ENCODE measurements at places on chromosomes 2 and 18.

DNA sequence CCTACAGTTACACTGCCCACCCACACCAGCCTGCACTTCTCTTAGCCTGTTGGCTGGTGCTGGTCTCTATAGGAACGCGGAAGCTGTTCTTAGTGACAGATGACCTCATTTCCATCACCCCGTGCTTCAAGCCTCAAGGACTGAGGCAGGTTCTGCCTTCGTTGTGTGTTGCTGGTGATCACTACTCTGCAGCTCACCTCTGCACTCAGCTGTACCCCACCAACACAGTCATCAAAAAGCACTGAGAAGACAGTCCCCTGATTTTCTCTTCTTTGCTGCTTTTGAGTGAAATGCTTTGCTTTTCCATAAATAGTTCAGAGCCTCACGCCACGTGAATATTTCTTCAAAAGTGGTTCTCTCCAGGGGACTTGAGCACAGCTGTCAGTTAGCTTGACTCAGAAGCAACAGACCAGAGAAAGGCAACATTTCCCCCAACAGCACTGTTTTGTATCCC is 225.7 kb upstream of the CCDC150 start:
- no peak for DNase-seq

DNA sequence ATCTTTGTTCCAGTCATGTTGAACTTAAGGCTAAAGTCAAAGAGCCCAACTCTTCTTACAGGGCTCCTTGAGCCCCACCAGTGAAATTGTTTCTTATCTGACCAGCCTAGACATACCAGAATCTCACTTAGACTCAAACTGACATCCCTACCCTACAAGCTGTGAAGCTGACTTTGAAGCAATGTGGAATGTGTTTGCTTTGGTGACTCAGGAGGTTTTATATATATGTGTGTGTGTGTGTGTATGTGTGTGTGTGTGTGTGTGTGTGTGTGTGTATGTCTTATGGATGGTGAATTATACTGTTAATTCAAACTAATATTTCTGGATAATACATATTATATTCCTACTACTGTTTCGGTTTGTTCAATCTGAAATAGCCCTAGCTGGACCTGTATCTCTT is 67.3 kb downstream of the CAMKMT start:
- peak; percentile 16 for DNase-seq

- no peak for DNase-seq
Observed at GRCh38 chr18:52311331-52311730, 28.7 kb upstream of the DCC start.

DNA sequence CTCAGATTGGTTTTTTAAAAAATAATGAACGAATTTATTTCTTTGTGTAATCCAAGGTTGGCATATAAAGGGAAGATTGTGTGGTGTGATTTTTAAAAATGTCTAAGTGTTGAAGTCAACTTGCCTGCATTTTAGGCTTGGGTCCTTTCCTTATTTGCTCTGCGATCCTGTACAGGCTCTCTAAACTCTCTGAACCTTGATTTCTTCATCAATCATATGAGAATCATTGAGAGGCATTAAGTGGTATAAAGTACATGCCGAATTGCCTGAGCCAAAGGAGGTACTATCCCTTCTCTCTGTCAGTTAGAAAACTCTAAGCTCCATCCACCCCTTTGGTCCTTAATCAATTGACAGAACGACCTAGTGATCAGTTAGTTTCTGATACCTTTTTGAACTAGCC is 440.4 kb upstream of the MEX3C start:
- DNase-seq = no peak

DNA sequence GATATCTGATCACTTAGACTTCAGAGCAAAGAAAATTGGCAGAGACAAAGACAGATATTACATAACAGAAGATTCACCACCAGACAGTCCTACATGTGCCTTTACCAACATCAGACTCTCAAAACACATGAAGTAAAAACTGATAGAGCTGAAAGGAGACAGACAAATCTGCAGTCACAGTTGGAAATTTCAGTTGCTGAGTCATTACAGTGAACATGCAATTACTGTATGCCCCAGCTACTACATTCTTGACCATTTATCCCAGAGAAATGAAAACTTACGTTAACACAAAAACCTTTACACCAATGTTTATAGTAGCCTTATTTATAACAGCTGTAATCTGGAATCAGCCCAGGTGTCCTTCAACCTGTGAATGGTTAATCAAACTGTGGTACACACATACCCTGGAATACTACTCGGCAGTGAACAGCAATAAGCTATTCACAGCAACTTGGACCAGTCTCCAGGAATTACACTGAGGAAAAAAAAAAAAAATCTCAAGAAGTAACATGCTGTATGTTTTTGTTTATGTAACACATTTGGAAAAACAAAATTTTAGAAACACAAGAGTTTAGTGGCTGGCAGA is 7.5 kb upstream of the SCLY start:
- DNase-seq = peak; percentile 37

DNA sequence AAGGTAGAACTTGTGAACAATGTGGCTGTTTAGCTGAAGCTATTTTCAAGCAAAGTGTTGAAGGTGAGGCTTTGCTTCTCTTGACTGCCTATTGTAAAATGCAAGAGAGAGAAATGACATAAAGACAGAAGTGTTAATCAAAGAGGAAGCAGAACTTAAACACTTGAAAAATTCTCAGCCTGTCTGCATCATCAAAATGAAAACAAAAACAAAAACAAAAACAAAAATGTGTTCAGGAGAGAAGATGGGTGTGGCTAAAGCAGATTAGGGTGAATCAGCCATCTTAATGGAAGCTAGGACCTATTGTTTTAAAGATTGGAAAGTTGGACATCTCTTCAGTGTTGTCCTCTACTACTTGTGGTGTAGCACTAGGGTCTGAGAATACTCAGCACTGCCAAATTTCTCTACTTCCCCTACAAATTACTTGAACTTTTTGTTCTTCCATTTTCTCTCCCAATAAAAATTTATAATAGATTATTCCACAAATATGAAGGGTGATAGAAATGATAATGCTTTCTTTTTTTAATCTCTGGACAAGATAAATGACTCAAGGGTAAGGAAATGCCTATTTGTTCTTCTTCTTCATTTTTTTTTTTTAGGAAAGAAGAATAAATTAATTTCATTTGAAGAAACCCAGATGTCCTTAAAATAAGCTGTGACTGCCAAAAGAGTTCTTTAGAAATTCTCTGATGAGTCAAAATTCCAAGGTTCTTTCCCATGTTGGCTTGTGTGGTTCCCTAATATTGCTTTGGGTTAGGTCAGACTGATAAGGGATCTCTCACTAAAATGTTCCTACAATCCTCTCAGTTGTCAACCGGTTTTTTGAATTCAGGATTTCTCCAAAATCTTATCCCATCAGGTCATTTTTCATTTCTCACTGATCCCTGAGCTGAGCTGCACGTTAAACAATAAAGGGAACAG is 571.2 kb upstream of the ZEB2 start:
- DNase-seq = peak; percentile 45

GRCh38 chr2:60317844-60318243 is 235.6 kb downstream of the BCL11A start:
- DNase-seq = no peak

- no peak for DNase-seq
Observed at GRCh38 chr2:112486895-112487294, 4.9 kb downstream of the TTL start.

DNA sequence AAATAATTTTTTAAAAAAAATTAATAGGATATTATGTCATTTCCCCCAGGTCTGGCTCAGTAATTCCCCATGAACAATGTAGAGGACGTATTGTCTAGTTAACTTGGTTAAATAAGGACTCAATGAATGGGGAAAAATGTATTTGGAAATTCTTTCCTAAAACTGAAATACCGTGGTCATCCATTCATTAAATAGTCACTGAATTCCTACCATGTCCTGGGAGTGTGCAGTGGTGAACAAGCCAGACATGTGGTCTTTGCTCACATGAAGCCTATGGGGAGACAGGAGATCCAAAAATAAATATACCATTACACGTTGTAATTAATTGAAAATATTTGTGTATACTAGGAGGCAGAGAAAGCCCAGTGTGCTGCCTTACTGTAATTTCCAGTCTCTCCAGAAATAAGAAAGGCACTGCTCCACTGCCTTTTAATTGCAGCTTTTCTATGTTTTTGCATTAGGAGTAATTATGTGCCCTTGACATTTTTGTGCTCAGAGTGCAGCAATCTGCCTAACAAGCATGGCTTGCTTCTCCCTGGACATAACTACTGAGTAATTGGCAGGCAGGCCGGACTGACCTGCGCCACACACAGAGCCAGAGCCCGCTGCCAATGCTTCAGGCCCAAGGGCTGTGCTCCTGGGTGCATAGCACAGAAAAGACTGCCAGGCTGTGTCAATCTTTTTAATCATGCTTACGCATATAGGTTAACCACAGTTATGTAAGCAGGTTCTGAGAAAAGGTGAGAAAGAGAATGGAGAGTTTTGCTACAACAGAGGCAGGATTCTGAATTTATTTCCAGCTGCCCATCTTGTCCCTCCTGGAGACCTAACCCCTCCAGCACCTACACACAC is 22.2 kb upstream of the TTC39C start:
- DNase-seq = no peak

- DNase-seq = peak; percentile 92
Observed at GRCh38 chr2:17976871-17977746, 98.6 kb downstream of the KCNS3 start.

DNA sequence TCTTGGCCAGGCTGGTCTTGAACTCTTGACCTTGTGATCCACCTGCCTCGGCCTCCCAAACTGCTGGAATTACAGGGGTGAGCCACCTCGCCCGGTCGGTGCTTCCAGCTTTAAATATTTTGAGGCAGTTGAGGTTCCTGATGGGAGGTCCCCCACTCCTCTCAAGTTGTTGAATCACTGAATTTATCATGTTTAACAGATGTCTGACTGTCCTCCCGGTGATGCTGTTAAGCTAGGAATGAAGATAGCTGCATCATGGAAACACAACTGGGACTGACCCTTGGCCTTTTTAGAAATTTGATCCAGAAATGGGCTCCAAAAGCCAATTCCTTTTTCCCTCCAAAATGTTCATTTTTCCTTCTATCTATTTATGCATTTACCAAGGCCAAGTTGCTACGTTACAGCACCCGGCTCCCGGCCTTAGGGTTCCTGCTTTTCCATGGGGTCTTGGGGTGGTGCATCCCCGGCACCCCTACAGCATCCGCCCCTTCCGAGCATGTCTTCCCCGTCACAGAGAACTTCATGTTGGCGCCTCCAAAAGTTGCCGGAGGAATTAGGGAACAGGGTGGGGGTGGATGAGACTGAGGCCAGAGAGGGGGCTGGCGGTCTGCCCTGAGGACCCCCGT is 43.9 kb downstream of the PAX8 start:
- no peak for DNase-seq

DNA sequence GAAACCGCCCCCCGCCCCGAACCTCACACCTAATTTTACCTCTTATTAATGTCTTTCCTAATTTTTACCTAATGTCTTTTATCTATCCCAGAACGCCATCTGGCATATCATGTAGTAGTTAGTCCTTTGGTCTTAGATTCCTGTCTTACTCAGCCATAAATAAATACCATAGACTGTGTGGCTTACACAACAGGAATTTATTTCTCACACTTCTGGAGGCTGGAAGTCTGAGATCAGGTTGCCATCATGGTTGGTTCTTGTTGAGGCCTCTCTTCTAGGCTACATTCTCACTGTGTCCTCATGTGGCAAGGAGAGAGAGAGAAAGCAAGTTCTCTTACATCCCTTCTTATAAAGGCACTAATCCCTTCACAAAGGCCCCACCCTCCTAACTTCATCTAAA is 46.8 kb downstream of the RHBDD1 start:
- DNase-seq = no peak

GRCh38 chr18:28041366-28041765 is 135.6 kb downstream of the CDH2 start:
- DNase-seq = peak; percentile 83

- DNase-seq = no peak
Observed at GRCh38 chr18:52000435-52000834, 339.6 kb upstream of the DCC start.

- DNase-seq = peak; percentile 9
Observed at GRCh38 chr2:29420999-29421782, 306.0 kb downstream of the CLIP4 start.

- no peak for DNase-seq
Observed at GRCh38 chr2:230447455-230448451, 31.8 kb downstream of the SP100 start.

Measured in adipocyte (in vitro differentiated cells).